Right renal cortex interstitium (tissue), 3 donors: ENCODE measurements at places on chromosomes 4 and X.

DNA sequence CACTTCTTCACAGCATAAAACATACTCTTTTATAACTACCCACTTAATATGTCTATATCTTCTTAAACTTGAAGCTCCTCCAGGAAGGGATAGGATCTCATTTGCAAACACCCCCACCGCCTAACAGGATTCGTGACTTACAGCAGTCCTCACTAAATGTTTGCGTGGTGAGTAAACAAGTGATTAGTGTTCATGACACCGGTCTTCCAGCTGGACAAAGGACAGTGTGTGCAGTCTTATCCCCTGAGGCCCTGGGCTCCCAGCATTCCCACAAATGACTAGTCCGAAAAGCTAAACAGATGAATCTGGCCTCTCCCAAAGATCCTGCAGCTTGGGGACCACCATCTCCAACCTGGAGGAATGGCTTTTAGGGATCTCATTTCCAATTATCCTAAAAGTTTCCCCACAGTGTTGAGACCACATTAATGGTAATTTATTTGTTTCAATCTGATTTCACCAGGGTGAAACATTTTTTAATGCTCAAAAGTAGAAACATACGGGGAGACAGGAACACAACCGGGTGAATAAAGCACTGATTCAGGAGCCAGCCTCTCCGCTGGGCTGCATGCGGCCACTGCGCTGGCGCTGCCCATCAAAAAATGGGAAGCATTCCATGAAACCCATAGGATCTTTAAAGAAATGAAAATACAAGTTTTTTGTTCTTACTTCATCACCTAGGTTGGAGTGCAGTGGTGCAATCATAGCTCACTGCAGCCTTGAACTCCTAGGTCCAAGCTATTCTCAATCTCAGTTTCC lies 69.2 kb downstream of the HADH start:
- no peak for DNase-seq

- no peak for DNase-seq
Measured at GRCh38 chr4:176660561-176660960, 132.2 kb downstream of the VEGFC start.

DNA sequence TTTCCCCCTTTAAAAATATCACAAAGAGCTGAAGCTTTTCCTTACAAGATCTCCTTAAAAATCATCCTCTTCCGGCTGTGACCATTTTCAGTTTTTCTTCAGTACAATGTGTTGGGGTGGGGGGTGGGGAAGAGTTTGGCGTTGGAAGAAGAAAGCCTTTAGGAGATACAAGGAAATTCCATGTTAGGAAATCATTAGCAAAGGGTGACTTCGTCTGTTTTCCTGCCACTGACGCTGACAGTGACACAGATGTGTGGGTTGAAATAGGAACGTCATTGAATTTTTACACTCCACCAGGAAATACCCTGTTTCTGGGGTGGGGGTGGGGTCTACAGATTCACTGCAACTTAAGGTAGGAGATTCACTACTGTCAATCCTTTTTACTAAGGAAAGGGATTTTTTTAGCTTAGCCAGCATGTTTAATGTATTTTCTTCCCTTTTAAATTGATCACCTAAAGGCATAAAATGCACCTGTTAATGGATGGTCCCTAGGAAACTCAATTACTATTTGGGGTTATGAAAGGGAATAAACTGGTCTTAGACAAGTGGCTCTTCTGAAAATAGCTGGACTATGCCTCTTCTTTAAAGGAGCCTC lies 3.9 kb downstream of the MAMLD1 start:
- DNase-seq: no peak

- no peak for DNase-seq
Measured at GRCh38 chr4:17812125-17812524, 1.3 kb downstream of the NCAPG start.

DNA sequence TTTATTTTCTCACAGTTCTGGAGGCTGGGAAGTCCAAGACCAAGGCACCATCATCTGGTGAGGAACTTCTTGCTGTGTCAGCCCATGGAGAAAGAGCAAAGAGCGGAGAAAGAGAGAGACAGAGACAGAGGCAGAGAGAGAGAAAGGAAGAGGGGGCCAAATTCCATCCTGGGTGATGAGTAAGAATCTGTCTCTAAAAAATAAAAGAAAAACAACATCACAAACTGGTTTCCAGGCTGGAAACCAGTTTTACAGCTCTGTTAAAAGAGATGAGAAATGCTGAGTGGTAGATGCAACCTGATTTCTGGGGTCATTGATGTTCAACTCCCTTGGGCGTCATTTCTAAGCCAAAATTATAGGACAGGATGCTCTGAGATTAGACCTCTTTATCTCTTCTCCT lies 72.9 kb downstream of the SHOX start:
- DNase-seq: no peak
